AG20443 (cell line): ENCODE measurements at places on chromosomes 6 and 20.

DNA sequence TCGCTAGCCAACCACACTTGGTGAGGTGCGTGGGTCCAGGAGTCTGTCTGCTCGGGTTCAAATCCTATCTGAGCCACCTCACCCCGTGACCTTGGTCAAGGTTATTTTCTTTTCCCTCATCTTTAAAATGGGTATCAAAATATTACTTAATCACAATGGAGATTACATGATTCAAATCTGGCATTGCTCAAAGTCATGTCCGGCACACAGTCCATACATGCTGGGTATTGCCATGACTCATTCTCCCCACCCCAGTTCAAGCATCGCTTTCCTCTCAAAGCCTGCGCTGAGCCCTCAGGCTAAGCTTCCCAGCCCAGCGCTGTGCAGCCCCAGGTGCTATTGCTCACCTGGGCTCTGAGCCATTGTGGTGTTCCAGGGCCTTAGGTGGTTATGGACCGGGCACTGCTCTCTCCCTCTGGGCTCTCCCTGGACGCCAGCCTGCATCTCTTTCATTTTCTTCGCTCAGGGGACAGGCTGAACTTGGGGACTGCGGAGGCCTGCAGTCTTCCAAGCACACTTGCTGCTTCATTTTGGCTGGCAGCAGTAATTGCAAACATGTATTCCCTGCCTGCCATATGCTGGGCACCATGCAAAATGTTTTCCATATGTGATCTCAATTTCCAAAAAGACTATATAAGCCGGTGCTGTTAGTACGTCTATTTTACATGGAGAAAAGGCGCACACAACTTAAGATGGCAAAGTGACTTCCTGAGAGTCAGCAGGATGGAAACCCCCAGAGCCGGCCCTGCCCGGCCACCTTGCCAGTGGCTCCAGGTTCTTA lies 27.3 kb downstream of the WRNIP1 start:
- DNase-seq = no peak

DNA sequence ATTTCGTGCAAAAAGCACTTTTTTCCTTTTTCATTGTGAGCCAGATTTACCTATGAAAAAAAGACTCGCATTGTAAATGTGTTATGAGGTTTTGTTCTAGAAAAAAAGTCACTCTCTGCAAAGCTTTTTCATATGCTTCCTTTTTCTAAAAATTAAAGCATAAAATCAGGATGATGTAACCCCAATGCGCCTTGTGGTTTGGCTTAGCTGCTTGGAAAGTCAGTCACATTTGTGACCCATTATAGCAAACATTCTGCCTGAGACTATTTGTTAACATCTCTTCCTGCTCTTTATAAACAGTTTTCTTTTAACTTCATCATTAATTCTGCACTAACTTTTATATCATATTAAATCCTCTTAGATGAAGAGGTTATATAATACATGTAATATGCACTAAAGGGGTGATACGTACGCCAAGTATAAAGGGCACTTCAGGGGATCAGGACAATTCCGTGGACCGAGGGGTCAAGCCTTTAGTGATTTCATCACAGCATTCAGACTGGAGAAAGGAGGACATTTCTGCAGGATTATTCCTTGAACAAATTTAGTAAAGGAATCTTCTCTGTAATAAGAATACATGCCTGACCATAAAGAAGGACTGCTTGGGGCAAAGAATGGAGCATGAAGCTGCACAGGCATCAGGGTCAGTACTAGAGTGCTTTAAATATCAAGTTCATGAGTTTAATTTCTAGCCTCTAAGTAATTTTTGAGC lies 48.1 kb upstream of the SMLR1 start:
- DNase-seq = peak; percentile 78

- DNase-seq = no peak
These were observed 14.8 kb upstream of the HLA-DRB1 start for GRCh38 chr6:32604434-32604877.

DNA sequence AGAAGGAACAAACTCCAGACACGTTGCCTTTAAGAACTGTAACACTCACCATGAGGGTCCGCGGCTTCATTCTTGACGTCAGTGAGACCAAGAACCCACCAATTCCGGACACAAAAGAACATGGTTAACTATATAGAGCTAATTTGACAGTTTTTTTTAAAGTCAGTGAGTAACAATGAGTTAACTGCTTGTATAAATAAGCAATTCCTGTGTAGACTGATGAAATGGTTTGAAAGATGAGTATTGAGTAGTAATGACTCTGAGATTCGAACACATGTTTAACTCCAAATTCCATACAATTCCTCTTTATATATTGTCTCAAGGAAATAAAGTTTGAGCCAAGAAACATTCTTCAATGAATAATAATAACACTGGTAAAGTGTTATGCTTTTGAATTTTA lies 478.0 kb downstream of the MMUT start:
- DNase-seq = no peak

GRCh38 chr20:57968120-57968519 lies 258.3 kb upstream of the PMEPA1 start:
- no peak for DNase-seq

- DNase-seq = peak; percentile 56
These were observed 531.9 kb upstream of the MAN1A1 start for GRCh38 chr6:119881416-119881815.

DNA sequence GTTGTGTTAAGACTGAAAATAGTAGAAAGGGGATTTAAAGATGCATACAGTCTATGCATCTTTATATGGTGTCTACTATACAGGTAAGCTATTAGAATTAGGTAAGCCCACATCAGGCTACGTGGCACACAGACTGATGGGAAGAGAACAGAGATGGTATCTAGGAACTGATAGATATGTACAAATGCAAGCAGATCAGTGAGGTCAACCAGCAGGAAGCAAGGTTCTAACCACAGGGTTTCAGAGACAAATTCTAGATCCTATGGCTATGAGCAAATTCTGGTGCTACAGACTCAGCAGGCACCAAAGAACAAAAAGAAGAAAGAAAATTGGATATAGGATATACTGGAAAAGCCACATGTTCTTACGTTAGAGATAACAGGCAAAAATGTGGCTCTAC lies 110.6 kb downstream of the TRDN start:
- DNase-seq = no peak

GRCh38 chr6:31663126-31663960 lies 1.5 kb downstream of the GPANK1 start:
- DNase-seq = no peak
